ENCODE measurements at places on chromosomes 2 and 18. TPM values are rescaled to one million over a fixed set of nuclear protein-coding genes. Genes with fewer than 3 reads are reported as not detected.

MARCHF4 gene
- 0.42 TPM for total RNA-seq

DSG2 gene
- total RNA-seq, result 93.5 TPM

NPHP1 gene
- total RNA-seq, result 4.1 TPM

KCTD18 gene
- 37.8 TPM for total RNA-seq

SAP130 gene
- 10.7 TPM for total RNA-seq

DES gene
- not detected for total RNA-seq

CHRNG gene
- not detected for total RNA-seq

GALNT3 gene
- total RNA-seq, result 46.2 TPM

RAPH1 gene
- total RNA-seq, result 9.4 TPM

CCDC121 gene
- total RNA-seq, result 0.21 TPM

ABCB6 gene
- total RNA-seq, result 23.6 TPM

RANBP2 gene
- total RNA-seq, result 36.2 TPM

FAM237A gene
- total RNA-seq, result not detected

COBLL1 gene
- total RNA-seq, result 14.6 TPM

REG3A gene
- total RNA-seq, result not detected

ALKAL2 gene
- total RNA-seq, result not detected

MLPH gene
- total RNA-seq, result 7.8 TPM

RHOB gene
- total RNA-seq, result 100 TPM

SNORC gene
- total RNA-seq, result 0.88 TPM

TBR1 gene
- total RNA-seq, result not detected

IMMT gene
- total RNA-seq, result 89.9 TPM

APLF gene
- total RNA-seq, result 2.3 TPM

KCNJ3 gene
- not detected for total RNA-seq

GPR55 gene
- not detected for total RNA-seq

PLCL1 gene
- total RNA-seq, result not detected

ABCG8 gene
- total RNA-seq, result not detected

TMEM37 gene
- total RNA-seq, result not detected

L3MBTL4 gene
- total RNA-seq, result 0.05 TPM

NT5C1B gene
- total RNA-seq, result not detected

ZAP70 gene
- not detected for total RNA-seq

MYO1B gene
- total RNA-seq, result 157 TPM

FABP1 gene
- not detected for total RNA-seq

POMC gene
- 0.88 TPM for total RNA-seq

EPAS1 gene
- total RNA-seq, result 155 TPM

COLEC11 gene
- total RNA-seq, result not detected

MAP2 gene
- 5.6 TPM for total RNA-seq

BUB1 gene
- 31.2 TPM for total RNA-seq

MC2R gene
- total RNA-seq, result not detected
